Stimulated activated CD8-positive, alpha-beta memory T cell treated with anti-CD3 and anti-CD28 coated beads, Interleukin-7, amount 100 ng/mL, for 1 hour (primary cell): ENCODE measurements at places on chromosomes 2 and 18.

DNA sequence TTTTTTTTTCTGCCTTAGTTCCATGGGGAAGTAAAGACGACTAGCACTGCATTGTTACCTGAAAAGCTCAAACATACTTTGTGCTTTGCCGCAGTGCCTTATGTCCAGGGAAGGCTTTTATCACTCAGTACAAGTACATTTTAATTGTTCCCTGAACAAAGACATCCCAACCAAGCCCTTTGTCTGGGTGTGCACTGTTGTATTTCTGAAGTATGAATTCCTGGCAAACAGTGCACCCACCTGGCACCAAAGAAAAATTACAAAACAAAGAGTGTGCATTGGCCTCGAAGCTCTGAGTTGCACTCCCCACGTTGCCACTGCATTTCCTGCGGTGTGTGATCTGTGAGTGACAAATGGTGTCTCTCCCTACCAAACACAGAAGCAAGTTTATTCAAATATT, 858.5 kb upstream of the PIK3C3 start:
- no peak for DNase-seq

- no peak for DNase-seq
Measured at GRCh38 chr2:240809276-240809675, 10.7 kb downstream of the KIF1A start.

- no peak for DNase-seq
Measured at GRCh38 chr18:73006331-73006730, 138.5 kb upstream of the NETO1 start.

DNA sequence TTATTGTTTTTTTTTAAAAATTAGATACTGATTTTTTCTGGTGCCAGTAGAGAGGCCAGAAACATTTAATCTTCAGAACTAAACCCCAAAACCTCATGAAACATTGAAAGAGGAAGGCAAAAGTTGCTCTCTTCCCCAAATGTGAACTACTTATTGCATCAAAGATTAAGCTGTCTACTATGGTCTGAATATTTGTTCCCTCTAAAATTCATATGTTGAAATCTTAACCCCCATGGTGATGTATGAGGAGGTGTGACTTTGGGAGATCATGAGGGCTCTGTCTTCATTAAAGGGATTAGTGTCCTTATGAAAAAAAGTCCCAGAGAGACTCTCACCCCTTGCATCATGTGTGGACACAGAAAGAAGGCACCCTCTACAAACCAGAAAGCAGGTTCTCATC, 28.2 kb upstream of the SLC8A1 start:
- DNase-seq: no peak

GRCh38 chr2:85485815-85486214, 53.2 kb upstream of the MAT2A start:
- DNase-seq: no peak

GRCh38 chr18:51151568-51152511, 45.6 kb downstream of the MEX3C start:
- DNase-seq: peak; percentile 53

- no peak for DNase-seq
Measured at GRCh38 chr2:9498210-9498609, 23.9 kb downstream of the IAH1 start.

DNA sequence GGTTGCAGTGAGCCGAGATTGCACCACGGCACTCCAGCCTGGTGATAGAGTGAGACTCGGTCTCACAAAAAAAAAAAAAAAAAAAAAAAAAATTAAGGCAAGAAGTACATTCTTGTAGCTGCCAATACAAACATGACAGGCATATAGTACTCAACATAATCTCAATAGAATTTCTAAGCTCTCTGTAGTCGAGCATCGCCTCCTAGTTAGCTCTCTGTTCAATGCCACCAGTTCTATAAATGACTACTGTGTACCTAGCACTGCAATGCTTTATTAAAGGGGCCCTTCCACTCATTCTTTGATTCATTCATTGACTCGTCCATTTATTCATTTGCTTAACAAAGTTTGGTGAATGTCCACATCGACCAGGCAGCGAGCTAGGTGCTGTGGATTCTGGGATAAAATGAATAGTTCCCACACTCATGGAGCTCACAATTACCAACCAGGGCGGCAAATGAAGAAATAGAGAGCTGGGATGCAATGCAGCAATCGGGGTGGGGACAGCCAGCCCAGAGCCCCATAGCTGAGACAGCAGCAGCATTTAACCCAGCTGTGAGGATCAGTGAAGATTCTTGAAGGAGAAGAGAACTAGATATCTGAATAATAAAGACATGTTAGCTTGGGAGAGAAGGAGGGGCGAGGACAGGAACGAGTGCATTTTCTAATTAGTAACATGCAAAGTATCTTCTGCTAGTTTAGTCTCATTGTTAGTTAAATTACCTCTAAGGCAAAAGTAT, 349.8 kb downstream of the LPIN1 start:
- no peak for DNase-seq

DNA sequence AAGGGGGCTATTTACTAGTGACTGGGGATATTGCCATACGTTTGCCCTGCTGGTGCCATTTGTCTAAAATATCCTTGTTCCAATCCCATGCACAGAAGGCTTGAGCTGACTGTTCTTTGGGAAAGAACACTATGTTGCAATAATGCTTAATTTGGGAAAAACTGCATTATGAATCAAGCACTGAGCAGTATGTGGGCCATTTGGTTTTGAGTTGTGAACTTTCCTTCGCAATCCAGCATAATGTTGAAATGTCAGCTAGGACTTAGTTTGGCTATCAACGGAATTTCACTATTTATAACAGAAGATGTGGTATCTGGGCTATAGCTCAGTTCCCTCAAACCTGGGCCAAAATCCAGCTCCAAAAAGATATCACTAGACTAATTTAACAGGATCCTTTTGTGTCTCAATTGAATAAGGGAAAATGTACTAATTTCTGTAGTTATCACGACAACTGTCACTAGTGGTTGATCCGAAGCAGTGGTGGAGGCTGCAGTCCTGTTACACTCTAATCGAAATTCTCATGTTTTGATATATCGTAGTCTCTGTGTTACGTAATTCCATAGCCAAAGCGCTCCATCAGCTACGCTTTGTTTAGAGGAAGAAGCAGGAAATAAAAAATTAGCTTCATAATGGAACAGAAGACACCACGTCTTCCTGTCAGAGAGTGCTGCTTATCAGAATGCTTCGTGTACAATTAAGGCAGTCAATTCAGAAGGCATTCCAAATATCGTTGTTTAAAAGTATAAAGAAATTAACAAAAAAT, 686.8 kb upstream of the SALL3 start:
- DNase-seq: no peak

DNA sequence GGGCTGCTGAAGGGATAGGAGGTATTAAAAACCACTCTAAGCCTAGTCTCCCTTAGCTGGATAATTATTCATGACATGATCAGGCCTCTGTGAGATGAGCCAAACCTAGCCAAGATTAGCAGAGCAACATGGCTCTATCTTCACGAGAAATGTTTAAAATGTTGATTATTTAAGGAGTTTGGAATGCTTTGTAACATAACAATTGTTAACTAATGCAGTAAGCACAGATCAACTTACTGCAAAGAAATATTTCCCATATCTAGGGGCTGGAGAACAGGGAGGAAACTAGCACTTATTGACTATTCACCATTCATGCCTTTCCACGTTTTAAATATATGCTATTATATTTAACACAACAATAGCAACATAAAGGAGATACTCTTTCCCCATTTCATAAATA, 833.7 kb upstream of the CHAC2 start:
- DNase-seq: no peak

DNA sequence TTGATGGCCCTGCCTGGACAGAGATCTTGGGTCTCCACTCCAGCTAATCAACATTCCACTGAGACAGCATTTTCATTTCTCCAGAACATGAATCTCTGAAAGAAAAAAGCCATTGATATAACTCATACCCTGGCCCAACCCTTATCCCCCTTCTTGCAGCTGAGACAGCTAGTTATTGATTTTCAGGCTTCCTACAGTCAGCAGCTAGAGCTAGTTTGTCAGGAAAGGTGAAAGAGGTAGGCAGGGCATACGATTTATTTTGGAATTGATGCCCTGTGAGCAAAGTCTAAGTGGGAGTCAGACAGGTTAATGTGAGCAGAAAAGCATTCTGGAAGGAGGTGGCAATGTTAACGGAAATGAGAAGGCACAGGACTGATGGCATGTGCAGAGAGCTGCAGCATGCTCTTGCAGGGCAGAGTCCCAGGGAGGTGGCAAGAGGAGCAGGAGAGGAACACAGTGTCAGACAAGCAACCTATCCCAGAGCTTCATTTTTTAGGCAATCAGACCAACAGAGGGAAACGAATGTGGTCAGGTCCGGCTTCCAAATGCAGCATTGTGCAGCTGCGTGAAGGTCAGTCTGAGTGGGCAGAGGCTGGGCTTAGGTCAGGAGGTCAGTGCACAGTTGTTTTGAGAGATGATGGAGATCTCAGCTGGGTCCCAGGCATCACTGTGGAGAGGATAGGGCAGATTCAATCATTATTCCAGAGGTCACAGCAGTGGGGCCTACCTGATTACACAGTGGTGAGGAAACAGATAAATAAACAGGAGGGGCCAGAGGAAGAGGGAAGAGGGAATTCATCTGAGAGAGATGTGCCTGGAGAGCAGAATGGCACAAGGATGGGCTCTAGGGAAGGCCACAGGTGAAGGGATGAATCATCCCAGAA, 134.8 kb downstream of the CMPK2 start:
- DNase-seq: no peak

DNA sequence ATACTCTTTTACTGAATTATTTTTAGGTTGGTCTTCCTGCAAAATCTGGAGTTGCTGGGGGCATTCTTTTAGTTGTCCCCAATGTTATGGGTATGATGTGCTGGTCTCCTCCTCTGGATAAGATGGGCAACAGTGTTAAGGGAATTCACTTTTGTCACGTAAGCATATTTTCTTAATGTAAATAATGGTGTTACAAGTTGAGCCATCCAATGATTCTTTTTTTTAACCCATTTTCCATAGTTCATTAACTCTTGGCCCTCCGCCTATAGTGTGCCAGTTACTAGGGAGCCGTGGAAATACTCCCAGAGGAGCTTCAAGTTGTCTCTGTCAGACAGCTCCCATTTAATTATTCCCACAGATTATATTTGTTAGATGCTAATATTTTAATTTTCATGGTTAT, 49.8 kb downstream of the GLS start:
- DNase-seq: no peak

DNA sequence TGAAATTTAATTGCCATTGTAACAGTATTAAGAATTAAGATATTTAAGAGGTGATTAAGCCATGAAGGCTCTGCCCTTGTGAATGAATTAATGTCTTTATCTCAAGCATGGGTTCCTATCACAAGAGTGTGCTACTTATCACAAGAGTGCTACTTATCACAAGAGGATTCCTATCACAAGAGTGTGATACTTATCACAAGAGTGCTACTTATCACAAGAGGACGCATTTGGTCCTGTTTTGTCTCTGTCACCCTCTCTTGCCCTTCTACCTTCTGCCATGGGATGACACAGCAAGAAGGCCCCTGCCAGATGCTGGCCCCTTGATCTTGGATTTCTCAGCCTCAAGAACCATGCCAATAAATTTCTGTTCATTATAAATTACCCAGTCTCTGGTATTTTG, 13.2 kb upstream of the COL5A2 start:
- no peak for DNase-seq

- no peak for DNase-seq
Measured at GRCh38 chr2:122886479-122887145, 1131.2 kb downstream of the TSN start.

- no peak for DNase-seq
Measured at GRCh38 chr2:240341064-240341463, 94.4 kb upstream of the GPC1 start.
